CD8-positive, alpha-beta T cell (primary cell): ENCODE measurements at places on chromosomes 4 and X.

GRCh38 chrX:4379071-4379470 lies 665.6 kb upstream of the PRKX start:
- no peak for DNase-seq

DNA sequence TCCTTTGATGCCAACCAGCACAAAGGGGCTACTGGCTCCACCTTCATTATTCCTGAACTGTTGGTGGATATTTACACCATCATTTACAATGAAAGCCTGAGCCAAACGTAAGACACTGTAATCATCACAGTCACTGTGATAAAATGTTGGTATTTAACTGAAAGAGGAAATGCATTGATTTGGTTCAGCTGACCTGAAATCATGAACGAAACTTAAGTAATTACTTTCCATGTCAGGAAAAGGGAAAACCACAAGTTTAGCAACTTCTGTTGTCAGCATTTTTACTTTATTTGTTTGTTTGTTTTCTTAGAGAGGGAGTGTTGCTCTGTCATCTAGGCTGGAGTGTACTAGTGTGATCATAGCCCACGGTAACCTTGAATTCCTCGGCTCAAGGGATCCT lies 247.8 kb upstream of the FAM47A start:
- no peak for DNase-seq

DNA sequence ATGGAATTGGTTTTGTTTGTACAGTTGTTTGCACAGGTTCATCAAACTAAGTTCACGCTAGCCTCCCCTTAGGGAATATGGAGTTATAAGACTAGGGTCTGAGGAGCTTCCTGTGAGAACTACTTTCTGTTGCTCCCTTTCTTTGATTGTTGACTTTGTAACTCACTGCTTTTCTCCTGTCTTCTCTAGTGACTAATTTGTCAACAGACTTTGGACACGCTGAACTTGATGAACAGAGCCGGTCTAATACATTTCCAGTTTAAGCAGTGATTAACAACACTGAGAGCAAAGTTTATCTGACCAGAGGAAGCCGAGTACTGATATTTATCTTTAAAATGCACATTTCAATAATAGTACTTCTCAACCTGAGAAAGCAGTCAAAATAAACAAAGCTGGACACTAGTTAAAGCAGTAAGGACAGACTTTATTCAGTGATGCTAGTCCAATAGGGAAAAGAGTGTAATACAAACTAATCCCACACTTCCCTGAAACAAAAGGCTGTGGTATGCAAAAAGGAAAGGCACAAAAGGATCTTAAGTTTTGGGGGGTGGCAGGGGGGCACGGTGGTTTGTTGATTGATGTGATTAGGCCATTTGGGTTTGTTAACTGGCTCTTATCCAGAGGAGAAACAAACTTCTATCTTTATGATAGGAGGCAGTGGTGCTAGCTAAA lies 2.7 kb upstream of the NUDT9 start:
- DNase-seq, result no peak

- DNase-seq, result peak; percentile 17
Measured at GRCh38 chr4:140637836-140638235, 69.1 kb upstream of the UCP1 start.

- no peak for DNase-seq
Measured at GRCh38 chr4:22129454-22130029, 181.0 kb upstream of the KCNIP4 start.
